ENCODE measurements at places on chromosomes 5 and 9.

- H3K4me1 ChIP-seq, result peaks cover 9% of the 10 kb centered on the region
- no peak overlapping the region for H3K27ac ChIP-seq
- H3K27me3 ChIP-seq, result no peaks in the 10 kb centered on the region
- no peak overlapping the region for H3K4me3 ChIP-seq
- DNase-seq, result no peak
- H3K36me3 ChIP-seq, result no peaks in the 10 kb centered on the region
These were observed 30.3 kb upstream of the MELK start for GRCh38 chr9:36542355-36542754.

DNA sequence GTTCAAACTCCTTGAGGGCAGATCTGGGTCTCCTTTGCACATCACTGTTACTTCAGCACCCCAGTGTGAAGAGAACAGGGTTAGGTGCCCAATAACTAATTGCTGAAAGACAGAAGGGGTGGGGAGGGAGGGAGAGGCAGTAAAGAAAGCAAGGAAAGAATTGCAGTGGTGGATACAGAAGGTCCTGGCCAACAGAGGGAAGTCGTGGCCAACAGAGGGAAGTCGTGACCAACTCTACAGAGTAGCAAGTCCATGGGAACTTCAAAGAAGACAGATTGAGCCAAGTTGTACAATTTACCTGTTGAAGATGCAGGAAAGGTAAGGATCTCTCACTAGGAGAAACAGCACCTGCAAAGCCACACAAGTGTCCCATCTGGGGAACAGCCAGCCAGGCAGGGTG is 27.0 kb downstream of the CCNJL start:
- no peak overlapping the region for H3K27ac ChIP-seq
- peaks cover 15% of the 10 kb centered on the region for H3K4me1 ChIP-seq
- no peak for DNase-seq
- no peak overlapping the region for H3K4me3 ChIP-seq

GRCh38 chr9:107213080-107213479 is 70.0 kb upstream of the RAD23B start:
- H3K4me1 ChIP-seq, result no peaks in the 10 kb centered on the region
- no peak overlapping the region for H3K27ac ChIP-seq
- no peak overlapping the region for H3K4me3 ChIP-seq

GRCh38 chr5:144169904-144170275 is 569 bp downstream of the YIPF5 start:
- no peaks in the 10 kb centered on the region for H3K27me3 ChIP-seq
- H3K36me3 ChIP-seq, result no peaks in the 10 kb centered on the region
- H3K27ac ChIP-seq, result peak overlapping the region; percentile 90
- DNase-seq, result no peak
- H3K4me1 ChIP-seq, result peaks cover 45% of the 10 kb centered on the region

DNA sequence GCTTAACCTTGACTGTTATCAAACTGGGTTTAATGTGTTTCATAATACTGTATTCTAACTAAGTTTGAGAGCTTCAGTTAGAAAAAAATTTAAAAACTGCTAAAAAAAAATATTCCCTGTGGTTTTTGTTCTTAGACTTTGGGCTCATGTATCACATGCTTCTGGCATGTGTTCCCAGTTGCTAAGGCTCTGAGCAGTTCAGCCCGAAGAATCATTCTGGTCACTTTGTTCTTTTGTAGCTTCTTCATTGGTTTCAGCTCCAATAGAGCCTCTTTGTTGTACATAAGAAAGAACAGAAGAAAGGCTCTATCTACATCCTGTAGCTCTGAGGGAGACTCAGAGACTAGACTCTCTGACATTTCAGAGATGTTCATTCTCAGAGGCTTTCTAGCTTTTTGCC is 25.6 kb downstream of the KCNN2 start:
- H3K27ac ChIP-seq, result no peak overlapping the region
- no peak overlapping the region for H3K4me3 ChIP-seq

DNA sequence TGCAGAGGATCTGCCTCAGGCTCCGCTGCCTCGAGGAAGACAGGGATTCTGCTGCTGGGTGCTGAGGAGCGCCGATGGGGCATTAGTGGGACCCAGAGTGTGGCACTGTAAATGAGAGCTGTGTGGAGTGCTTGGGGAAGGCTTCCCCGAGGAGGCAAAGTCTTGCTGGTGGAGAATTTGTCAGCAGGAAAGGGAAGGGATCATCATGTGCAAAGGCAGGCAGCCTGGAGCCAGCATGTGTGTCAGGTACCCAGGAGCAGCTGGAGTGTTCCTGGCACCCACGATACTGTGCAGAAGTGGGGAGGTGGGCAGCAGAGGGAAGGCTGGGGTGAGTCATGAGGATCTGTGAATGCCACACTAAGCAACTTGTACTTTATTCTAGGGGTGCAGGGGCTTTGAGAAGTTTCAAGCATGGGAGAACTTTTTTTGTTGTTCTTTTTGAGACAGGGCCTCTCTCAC is 12.3 kb downstream of the B4GALT7 start:
- H3K4me1 ChIP-seq, result peaks cover 7% of the 10 kb centered on the region
- H3K36me3 ChIP-seq, result no peaks in the 10 kb centered on the region
- H3K4me3 ChIP-seq, result no peak overlapping the region
- no peaks in the 10 kb centered on the region for H3K27me3 ChIP-seq

DNA sequence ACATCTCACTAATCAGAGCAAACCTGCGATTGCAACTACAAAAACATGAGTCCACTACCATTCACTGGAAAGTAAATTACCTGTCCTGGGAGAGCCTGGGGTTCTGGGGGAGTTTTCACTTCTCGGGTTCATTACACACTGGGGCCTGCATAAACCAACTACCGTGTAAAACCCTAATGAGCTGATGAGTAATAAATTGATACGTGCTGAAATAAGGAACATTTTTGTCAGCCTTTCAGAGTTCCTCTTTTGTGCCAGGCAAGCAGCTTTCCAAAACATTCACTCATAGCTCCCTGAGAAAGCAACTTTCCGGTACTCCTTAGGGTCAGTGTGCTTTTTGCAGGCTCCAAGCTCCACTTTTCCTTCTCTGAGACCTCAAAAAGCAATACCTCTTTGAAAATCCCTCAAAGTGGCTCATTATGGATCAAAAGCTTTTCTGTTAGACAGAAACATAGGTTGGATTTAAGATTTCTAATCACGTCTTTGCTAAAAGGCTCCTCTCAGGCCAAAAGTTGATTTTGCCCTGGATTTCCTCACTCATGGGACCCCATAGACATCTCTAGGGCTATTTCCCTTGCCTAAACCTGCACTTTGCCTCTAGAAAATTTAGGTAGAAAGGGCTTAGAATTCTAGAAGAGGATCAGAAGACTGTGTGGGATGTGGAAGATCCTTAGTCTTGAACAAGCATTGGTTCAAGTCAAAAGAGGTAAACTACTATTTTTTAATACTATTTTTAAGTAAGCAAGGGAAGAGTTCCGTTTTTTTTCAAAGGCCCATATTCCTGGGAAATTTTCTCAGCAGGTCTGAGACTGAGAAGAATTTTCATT is 74.8 kb downstream of the ST8SIA4 start:
- no peak for DNase-seq
- H3K36me3 ChIP-seq, result no peaks in the 10 kb centered on the region
- H3K4me1 ChIP-seq, result peaks cover 8% of the 10 kb centered on the region
- no peak overlapping the region for H3K4me3 ChIP-seq
- no peak overlapping the region for H3K27ac ChIP-seq

DNA sequence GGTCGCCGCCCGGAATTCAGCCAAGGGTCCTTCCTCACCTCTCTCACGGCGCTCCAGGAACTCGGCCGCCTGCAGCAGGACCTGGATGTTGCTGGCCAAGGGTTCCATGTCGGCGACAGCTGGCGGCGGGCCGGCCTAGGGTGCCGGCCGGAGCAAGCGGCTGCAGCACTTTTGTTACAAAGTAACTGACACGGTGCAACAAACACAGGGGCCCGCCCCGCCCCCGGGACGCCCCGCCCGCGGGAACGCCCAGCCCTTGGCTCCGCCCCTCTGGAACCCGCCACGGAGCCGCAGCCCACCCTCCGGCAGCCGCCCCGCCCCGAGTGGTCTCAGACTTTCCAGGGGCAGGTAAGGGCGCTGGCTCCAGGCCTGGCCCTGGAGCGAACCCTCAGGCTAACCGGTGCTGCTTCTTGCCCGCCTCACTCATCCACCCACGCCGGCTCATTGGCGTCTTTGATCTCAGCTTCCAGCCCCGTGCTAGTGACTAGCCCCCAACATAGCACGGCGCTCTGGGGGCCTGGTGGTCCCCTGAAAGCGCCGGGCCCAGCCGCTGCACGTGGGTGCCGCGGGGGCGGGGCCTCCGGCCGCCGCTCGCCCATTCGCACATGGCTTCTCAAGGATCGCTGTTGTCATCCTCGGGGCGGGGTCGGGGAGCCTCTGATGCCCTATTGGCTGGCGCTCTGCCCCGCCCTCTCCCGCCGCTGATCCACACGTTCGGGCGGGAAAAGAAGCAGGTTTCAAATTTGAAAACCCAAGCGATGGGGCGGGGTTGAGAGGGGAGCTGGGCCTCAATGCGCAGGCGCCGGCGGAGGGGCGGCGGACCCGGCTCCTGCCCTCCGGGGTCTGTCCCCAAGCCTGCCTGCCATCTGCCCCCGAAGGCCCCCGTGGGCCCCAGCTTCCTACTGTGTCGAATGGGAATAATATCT is at the start of gene MXD3:
Gene MXD3 (minus strand): TSS at position 176 of the 926 bp plus-strand sequence. CDS start 68 bp downstream, at position 108.
- H3K4me3 ChIP-seq, result peak within 1 kb of the TSS; percentile 28
- H3K4me1 ChIP-seq, result peaks cover 21% of the 10 kb centered on the region
- no peak within 1 kb of the TSS for H3K27ac ChIP-seq
- no peaks in the 10 kb centered on the region for H3K27me3 ChIP-seq

GRCh38 chr9:21334701-21335632 is at the start of gene KLHL9:
TSS of gene KLHL9 (minus strand) at chr9:21335404. CDS start at chr9:21334859, 545 bp downstream.
- peak within 1 kb of the TSS; percentile 93 for H3K27ac ChIP-seq
- no peaks in the 10 kb centered on the region for H3K36me3 ChIP-seq
- peak; percentile 80 for DNase-seq
- H3K27me3 ChIP-seq, result no peaks in the 10 kb centered on the region

DNA sequence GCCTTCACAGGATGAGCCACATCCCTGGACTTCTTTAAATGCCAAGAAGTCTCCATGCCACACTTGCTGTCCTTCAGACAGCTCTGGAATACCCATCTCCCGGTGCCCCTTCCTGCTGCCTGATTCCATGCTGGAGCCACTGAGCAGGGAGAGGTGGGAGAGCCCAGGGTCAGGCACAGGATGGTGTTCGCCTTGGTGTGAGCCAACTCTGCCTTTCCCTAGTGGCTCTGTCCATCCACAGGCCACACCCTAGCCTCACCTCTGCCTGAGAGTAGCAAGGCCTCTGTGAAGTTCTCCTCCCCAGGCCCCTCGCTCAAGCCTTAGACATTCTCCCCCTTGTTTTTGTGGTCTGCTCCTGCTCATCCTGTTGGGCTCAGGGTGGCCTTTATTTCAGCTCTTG is 54.2 kb upstream of the ANGPTL2 start:
- no peak for DNase-seq
- H3K36me3 ChIP-seq, result no peaks in the 10 kb centered on the region
- H3K27me3 ChIP-seq, result no peaks in the 10 kb centered on the region
- H3K27ac ChIP-seq, result no peak overlapping the region
- H3K4me3 ChIP-seq, result no peak overlapping the region
- H3K4me1 ChIP-seq, result no peaks in the 10 kb centered on the region

DNA sequence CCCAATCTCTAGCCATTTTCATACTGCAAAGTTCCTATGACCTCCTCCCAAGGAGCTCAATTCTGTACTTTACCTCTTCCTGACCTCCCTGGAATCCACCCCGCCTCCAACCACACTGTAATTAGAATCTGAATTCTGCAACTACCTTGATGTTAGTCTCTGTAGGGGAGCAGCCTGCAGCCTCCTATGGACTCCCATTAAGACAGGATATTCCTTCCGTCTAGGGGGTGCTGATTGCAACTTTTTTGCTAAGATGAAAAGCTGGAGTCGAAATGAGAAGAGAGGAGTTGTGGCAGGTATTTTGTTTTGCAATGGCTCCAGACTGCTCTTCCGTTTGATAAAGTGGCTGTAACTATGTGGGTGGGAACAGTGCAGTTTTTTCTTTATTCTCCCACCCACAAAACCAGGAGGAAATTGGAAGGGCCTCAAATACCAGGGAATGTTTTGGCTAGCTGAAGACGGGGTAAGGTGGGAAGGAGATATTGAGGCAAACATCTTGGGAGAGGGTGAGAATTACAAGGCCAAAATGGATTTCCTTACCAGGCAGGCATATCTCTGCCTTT is 23.8 kb downstream of the ANXA2R start:
- no peaks in the 10 kb centered on the region for H3K36me3 ChIP-seq
- DNase-seq, result no peak
- H3K27me3 ChIP-seq, result no peaks in the 10 kb centered on the region
- no peak overlapping the region for H3K4me3 ChIP-seq
- no peak overlapping the region for H3K27ac ChIP-seq
- no peaks in the 10 kb centered on the region for H3K4me1 ChIP-seq

DNA sequence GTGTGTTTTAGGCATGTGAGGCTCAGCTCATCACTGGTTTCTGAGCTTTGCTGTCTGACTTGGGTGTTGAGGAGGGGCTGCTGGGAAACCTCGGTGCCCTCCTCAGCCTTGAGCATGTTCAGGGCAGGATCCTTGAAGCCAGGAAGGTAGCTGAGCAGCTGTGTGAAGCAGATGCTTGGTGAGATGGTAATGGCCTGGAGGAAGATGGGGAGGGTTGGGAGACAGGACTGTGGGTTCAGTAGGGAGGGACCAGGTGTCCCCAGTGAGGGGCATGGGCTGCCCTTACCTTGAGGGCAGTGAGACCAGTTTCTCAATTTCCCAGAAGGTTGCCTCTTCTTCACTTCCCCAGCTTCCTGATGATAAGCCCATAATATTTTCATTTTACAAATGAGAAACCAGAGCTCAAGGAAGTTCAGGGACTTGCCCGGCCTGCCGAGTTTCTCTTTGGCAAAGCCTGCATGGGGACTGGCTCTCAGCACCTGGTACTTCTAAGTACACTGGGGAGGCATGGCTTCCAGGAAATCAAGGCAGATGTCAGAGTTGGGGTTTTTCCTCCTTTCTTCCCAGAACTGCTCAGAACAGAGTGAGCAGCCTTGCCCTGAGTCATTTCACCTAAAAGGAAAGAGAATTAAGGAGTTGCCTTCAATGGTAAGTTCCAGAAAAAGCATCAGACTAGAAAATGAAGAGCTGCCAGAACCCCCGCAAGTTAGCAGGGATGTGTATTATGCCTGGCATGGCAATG is 225.7 kb downstream of the MAST4 start:
- H3K4me3 ChIP-seq, result no peak overlapping the region
- H3K27me3 ChIP-seq, result no peaks in the 10 kb centered on the region
- no peak for DNase-seq

DNA sequence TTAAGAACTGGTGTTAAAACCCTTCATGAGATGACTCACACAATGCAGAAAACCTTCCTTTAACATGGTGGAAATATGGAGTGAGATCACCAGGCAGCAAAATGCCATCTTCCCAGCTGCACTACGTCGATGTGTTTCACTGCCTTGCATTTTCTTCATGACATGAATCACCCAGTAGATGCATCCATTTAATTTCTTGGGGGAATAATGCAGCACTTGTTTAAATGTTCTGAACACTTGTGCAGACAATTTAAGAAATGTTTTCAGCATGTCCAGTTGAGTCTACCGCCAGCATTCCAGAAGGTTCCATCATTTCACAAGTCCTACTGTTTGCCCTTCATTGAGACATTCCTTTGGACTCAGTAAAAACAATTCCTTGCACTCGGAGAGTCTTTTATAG is 81.6 kb downstream of the ADAMTS16 start:
- H3K4me1 ChIP-seq, result peaks cover 8% of the 10 kb centered on the region
- H3K27ac ChIP-seq, result no peak overlapping the region
- no peak overlapping the region for H3K4me3 ChIP-seq

Measured in tibial nerve (tissue), 4 donors.